ENCODE measurements at places on chromosomes 3 and 15. TPM values are rescaled to one million over a fixed set of nuclear protein-coding genes. Genes with fewer than 3 reads are reported as not detected.

DNA sequence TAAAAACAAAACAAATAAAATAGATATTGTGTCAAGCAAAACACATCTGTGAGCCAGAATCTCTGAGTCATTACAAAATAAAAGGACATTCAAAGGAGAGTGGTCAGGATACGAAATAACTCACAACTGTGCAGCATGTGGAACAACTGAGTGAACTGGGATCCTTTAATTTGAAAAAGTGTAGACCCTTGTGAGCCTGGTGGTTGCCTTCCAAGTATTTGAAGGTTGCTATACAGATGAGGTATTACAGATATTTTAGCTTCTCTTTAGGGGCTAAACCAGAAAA, 26.7 kb downstream of the KCNMB2 start:
- H3K4me1 ChIP-seq: no peaks in the 10 kb centered on the region
- H3K4me3 ChIP-seq: no peak overlapping the region
- no peaks in the 10 kb centered on the region for H3K36me3 ChIP-seq
- H3K27me3 ChIP-seq: no peaks in the 10 kb centered on the region

DNA sequence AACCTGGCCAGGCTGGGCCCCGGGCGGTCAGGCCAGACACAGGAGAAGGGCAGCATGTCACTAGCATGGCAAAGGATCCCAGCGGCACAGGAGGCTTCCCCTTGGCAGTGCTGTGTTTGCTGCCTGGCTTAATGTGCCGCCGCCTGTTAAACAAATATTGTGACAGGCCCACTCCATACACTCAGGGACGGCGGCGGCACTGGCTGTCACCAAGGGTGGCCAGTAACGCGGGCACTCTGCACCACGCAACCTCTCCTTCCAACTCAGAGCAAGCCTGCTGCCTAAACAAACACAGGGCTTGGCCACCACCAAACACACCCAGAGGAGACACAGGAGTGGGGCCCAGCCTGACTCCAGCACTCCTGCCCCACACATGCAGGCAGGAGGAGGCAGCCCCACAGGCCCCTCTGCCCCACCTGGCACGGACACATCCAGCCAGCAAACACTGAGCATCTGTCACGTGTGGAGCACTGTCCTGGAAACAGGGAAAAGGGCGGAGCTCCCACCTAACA, 48.0 kb downstream of the TPRA1 start:
- H3K4me3 ChIP-seq: no peak overlapping the region
- DNase-seq: no peak
- H3K27me3 ChIP-seq: no peaks in the 10 kb centered on the region
- H3K27ac ChIP-seq: no peak overlapping the region

DNA sequence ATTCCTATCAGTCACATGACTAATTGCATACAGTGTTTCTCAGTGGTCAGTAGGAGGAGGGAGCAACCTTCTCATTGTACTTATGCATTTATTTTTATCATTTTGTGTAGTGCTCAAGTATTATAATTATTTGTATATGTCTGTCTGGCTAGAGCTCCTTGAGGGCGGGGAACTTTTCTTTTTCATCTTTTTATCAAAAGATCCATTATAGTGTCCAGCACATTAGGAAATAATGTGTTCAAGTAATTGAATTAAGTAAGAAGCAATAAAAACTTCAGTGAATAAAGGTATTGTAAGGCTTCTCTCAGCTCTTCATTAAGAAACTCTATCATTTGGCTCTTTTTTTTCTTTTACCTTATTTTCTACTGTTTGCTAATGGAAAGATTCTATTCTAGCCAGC, 18.8 kb downstream of the FGF7 start:
- no peaks in the 10 kb centered on the region for H3K4me1 ChIP-seq
- peak overlapping the region; percentile 73 for H3K27ac ChIP-seq
- H3K36me3 ChIP-seq: no peaks in the 10 kb centered on the region
- no peaks in the 10 kb centered on the region for H3K27me3 ChIP-seq

DNA sequence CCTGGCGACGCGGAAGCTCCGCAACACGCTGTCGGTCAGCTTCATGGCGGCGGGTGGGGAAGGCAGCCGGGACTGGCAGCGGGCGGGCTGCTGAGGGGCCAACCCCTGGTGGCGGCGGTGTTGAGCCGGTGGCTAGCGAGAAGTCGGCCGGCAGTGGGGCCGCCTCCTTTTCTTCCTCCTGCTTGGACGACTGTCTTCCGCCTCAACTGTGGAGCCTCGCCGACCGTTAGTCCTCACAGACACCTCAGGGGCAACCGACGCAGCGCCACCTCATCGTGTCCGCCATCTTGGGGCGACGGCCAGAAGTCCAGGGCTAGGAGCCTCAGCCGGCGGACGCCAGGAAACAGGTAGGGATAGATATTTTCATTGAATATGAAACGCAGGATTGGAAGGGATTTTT, 875.1 kb downstream of the NSUN3 start:
- H3K36me3 ChIP-seq: no peaks in the 10 kb centered on the region
- no peak for DNase-seq
- H3K4me1 ChIP-seq: no peaks in the 10 kb centered on the region
- no peak overlapping the region for H3K27ac ChIP-seq
- no peak overlapping the region for H3K4me3 ChIP-seq
- no peaks in the 10 kb centered on the region for H3K27me3 ChIP-seq

- no peaks in the 10 kb centered on the region for H3K36me3 ChIP-seq
- H3K27ac ChIP-seq: no peak overlapping the region
Measured at GRCh38 chr3:63481627-63482026, 170.8 kb upstream of the SNTN start.

GRCh38 chr3:179732661-179733348, 80.0 kb downstream of the USP13 start:
- no peaks in the 10 kb centered on the region for H3K27me3 ChIP-seq
- no peak overlapping the region for H3K27ac ChIP-seq
- H3K4me1 ChIP-seq: no peaks in the 10 kb centered on the region
- peaks cover 3% of the 10 kb centered on the region for H3K36me3 ChIP-seq
- no peak for DNase-seq
- H3K4me3 ChIP-seq: no peak overlapping the region

GRCh38 chr3:149042789-149043386, 43.4 kb downstream of the HLTF start:
- H3K27me3 ChIP-seq: no peaks in the 10 kb centered on the region
- no peaks in the 10 kb centered on the region for H3K36me3 ChIP-seq

DNA sequence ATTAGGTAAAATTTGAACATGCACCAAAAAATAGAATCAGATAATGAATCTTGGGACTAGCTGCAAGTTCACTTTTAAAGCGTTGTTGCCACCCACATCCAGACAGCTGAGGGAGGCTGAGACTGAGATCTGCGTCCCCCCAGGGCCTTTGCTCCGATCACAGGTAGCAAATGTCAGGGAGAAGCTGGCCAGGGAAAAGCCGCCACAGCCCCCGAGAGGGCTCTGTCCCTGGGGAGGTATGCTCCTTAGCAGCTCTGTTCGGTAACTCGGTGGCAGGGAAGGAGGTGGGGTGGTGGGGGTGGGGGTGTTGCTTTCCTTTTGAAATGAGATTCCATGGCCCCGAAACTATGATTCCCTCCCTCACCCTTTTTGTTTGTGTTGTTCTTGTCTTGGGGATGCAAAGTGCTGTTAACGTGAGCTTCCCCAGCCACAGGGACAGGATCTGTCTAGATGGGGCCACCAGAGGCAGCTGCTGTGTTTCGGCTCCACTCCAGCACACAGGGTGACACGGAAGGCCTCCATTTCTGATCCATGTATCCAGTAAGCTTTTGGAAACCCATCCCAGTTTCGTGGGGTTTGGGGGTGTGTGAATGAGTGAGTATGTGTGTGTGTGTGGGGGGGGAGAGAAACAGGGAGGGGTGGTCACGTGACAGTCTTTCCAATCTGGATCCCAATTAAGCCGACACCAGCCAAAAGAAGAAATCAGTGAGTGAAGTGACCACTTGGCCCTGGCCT, 1.1 kb upstream of the MINAR1 start:
- H3K27ac ChIP-seq: no peak overlapping the region
- H3K27me3 ChIP-seq: peaks cover 49% of the 10 kb centered on the region
- H3K4me3 ChIP-seq: peak overlapping the region; percentile 34
- H3K4me1 ChIP-seq: peaks cover 21% of the 10 kb centered on the region
- H3K36me3 ChIP-seq: no peaks in the 10 kb centered on the region
- DNase-seq: no peak

DNA sequence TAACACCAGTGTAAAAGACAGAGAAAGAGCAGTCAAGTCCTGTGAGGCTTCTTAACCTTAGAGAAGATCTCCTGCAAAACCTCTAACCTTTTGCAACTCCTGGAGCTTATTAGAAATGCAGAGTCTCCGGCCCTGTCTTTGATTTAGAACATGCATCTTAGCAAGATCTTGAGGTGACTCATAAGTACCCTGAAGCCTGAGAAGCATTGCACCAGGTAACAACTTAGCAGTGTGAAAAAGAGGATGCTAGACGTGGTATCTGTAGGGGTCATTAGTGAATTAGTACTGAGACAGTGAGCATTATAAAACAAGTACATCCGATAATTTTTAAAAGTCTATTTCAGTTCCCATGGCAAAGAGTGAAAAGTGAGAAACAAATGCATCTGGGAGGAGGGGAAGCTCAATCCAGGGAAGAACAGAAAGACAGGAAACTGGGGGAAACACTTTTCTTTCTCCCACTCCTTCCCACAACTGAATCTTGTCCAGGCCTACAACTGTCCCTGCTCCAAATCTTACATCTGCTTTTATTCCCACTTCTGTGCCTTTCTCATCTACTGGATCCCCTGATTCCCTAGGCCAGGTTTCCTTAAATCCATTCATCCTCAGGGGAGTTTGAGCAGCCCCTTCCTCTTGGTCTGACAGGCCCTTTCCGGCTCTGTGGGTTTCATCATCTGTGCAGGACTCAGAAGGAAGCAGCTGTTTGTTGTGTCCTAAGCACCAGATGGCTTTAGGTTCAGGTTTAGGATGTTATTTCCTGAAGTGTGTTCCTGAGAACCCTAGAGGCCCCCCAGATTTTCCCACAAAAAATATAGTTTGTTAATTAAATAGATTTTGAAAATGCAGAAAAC, 128.1 kb upstream of the IL12A start:
- DNase-seq: no peak
- no peaks in the 10 kb centered on the region for H3K36me3 ChIP-seq
- H3K4me1 ChIP-seq: no peaks in the 10 kb centered on the region

DNA sequence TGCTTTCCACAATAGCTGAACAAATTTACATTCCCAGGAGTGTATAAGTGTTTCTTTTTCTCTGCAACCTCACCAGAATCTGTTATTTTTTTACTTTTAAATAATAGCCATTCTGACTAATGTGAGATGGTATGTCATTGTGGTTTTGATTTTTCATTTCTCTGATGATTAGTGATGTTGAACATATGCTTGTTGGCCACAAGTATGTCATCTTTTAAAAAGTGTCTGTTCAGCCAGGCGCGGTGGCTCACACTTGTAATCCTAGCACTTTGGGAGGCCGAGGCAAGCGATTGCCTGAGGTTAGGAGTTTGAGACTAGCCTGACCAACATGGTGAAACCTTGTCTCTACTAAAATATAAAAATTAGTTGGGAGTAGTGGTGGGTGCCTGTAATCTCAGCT, 619.3 kb downstream of the SI start:
- no peaks in the 10 kb centered on the region for H3K4me1 ChIP-seq
- H3K4me3 ChIP-seq: no peak overlapping the region
- DNase-seq: no peak
- no peaks in the 10 kb centered on the region for H3K27me3 ChIP-seq

Gene MED12L
- total RNA-seq: 0.68 TPM

Gene CSPG4
- 45.7 TPM for total RNA-seq

Gene CCR9
- not detected for total RNA-seq

Gene IQCF5
- total RNA-seq: not detected

Measured in sigmoid colon (tissue), 7 donors.